ENCODE measurements at places on chromosomes 13 and 19. TPM values are rescaled to one million over a fixed set of nuclear protein-coding genes. Genes with fewer than 3 reads are reported as not detected.

GRCh38 chr13:48126944-48127830 is 32.3 kb upstream of the MED4 start:
- H3K27me3 ChIP-seq = no peaks in the 10 kb centered on the region
- peak overlapping the region; percentile 84 for H3K27ac ChIP-seq
- DNase-seq = peak; percentile 29

GRCh38 chr19:48244281-48244680 is 11.4 kb downstream of the CARD8 start:
- no peaks in the 10 kb centered on the region for H3K27me3 ChIP-seq
- no peaks in the 10 kb centered on the region for H3K4me1 ChIP-seq
- no peak for DNase-seq
- no peak overlapping the region for H3K27ac ChIP-seq
- H3K36me3 ChIP-seq = peaks cover 62% of the 10 kb centered on the region

DNA sequence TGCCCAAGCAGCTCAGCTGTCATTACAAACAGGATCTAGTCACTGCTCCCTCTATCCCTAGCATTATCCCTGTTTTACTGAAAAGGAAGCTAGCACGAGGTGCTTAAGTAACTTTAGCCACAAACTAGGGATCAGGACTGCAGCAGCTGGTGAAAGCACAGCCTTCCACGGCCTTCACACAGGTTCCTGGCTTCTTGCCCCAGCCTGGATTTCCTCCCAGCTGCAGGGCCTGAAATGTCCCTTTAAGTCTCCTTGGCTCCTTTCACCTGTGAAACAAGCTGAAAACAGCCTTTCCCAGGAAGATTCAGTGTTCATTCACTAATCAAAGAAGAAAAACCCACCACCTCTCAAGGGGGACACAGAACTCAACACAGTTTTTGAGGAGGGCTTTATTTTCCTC is 754.5 kb downstream of the DIAPH3 start:
- peak; percentile 84 for DNase-seq
- H3K36me3 ChIP-seq = no peaks in the 10 kb centered on the region
- no peaks in the 10 kb centered on the region for H3K27me3 ChIP-seq
- peak overlapping the region; percentile 16 for H3K27ac ChIP-seq
- H3K4me1 ChIP-seq = peaks cover 46% of the 10 kb centered on the region

DNA sequence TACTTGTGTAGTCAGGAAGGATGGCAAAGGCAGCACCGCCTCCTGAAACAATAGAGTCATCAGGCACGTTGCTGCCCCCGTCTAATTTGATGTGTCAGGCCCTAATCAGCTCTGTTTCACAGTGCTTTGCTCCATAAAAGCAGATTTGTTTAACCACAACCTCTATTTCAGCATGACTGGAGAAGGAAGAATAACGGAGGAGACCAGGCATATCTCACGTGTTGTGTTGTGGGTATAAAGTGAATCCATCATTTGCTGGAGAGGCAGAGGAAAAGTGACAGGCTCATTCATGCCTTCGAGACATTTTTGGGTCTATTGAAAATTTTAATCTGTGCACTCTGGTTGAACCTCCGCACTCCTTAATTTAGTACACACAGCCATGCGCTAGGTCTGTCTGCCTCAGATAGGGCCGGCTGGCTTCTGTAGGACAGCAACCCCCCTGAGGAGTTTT is 940.4 kb upstream of the SLC10A2 start:
- no peaks in the 10 kb centered on the region for H3K4me1 ChIP-seq
- H3K27ac ChIP-seq = no peak overlapping the region
- no peaks in the 10 kb centered on the region for H3K27me3 ChIP-seq
- DNase-seq = peak; percentile 25
- no peaks in the 10 kb centered on the region for H3K36me3 ChIP-seq

DNA sequence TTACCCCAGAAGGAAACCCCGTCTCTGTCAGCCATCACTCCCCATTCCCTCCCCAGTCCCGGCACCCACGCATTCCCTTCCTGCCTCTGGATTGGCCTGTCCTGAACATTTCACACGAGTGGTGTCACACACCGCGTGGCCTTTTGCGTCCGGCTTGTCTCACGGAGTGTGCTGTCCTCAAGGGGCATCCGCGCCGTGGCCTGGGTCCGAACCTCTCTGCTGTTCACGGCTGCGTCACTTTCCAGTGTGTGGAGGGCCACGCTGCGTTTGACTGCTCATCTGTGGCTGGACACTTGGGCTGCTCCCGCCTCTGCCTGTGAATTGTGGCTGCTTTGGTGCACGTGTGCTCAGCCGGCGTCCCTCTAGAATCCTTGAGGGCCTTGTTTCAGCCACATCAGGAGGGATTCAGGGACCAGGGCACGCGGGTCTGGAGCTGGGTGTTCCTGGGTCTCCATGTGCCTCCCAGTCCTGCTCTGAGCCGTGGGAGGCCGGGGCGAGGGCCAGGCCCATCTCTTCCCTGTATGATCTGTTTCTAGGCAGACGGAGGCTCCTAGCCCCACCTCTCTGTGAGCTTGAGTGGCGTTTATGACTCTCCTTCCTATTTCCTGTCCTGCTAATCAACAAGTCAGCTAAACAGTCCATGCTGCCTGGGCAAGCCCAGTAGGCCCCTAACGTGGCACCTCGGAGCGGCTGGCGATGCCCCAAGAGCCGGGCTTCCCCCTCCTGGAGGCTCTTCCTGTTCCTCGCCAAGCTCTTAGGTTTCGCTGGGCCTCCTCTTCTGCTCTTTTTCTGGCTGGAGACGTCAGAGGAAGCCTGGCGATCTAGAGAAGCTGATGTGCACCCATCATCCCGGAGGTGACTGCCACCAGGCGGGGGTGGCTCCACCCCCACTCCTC is 8.1 kb downstream of the STK11 start:
- H3K27me3 ChIP-seq = no peaks in the 10 kb centered on the region
- no peak overlapping the region for H3K4me3 ChIP-seq
- DNase-seq = peak; percentile 73
- H3K4me1 ChIP-seq = peaks cover 100% of the 10 kb centered on the region
- peak overlapping the region; percentile 89 for H3K27ac ChIP-seq
- peaks cover 17% of the 10 kb centered on the region for H3K36me3 ChIP-seq

The ZNF570 gene
- total RNA-seq = 17.1 TPM

The RASGRP4 gene
- total RNA-seq = 8.4 TPM

Measured in stomach (tissue), 19 donors.